Bone marrow (tissue), 2 donors: ENCODE measurements at places on chromosomes 4 and X.

GRCh38 chrX:149871940-149872339 is 9.0 kb upstream of the MAGEA8 start:
- no peak for DNase-seq

- no peak for DNase-seq
These were observed 222.1 kb downstream of the STIM2 start for GRCh38 chr4:27082776-27083175.

GRCh38 chr4:19831644-19832285 is 419.9 kb upstream of the SLIT2 start:
- DNase-seq: no peak

- no peak for DNase-seq
These were observed 38.1 kb downstream of the EIF4E start for GRCh38 chr4:98890702-98891455.

- DNase-seq: no peak
These were observed 56.1 kb downstream of the FAM13A start for GRCh38 chr4:89000844-89001360.

DNA sequence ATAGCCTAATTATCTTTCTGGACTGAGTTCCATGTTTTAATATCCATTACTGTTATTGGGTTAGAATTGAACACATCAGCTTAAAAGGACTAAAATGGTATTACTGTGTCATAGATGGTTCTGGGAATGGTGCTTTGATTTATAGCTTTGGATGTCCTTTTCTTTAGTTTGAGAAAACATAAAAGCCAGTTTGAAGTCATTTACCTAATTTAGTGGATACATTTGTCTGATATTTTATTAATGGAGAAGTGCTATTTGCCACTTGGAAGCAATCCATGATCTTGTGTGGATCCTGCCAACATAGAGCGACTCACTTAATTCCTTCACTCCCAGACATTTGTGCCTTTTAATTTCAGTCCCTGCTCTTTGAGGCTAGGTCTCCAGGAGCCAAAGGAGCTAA is 212.4 kb upstream of the PACRGL start:
- DNase-seq: no peak

- no peak for DNase-seq
These were observed 25.1 kb downstream of the NDST3 start for GRCh38 chr4:118059397-118059796.
